CD8-positive, alpha-beta memory T cell (primary cell): ENCODE measurements at places on chromosomes 13 and 19.
A peak's percentile ranks its signal among the peaks of the same experiment; 100 is the strongest.

GRCh38 chr19:4780860-4781259 lies 10.7 kb upstream of the FEM1A start:
- no peaks in the 10 kb centered on the region for H3K27me3 ChIP-seq
- DNase-seq = no peak
- no peaks in the 10 kb centered on the region for H3K4me1 ChIP-seq
- no peak overlapping the region for H3K4me3 ChIP-seq
- H3K36me3 ChIP-seq = no peaks in the 10 kb centered on the region
- H3K27ac ChIP-seq = no peak overlapping the region

DNA sequence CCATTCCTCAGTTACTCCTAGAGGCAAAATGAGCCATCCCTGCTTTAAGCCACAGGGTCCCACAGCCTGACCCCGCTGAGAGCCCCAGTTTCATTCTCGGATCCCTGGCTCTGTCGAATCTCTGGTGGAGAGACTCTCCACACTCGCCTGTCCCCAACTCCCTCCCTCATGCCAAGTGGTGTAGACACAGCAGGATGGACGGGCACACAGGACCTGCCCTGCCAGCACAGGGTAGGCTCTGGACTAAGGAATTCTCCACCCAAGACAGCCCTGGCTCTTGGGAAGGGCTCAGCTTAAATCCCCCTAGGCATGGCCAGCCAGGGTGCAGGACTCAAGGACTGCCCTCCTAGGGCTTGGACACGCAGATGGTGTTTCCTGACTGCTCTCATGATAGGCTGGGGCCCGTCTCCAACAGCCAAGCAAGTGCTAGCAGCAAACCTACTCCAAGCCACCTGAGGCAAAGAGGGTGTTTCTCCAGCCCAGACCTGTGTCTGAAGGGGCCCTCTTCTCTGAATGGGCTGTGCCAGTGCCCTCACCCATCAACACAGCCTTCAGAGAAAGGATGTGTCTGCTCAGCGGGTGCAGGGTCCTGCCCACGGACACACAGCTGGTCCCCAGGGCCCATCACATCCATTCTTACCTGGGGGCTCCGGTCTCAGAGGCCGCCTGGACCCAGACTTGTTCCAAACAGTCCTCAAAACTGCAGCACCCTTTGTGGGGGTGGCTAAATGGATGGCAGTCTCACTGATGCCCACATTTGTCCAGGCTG lies 65.3 kb downstream of the PEPD start:
- no peak overlapping the region for H3K27ac ChIP-seq
- H3K27me3 ChIP-seq = no peaks in the 10 kb centered on the region
- DNase-seq = no peak
- no peak overlapping the region for H3K4me3 ChIP-seq
- no peaks in the 10 kb centered on the region for H3K36me3 ChIP-seq

- H3K4me3 ChIP-seq = no peak overlapping the region
- no peak for DNase-seq
- no peak overlapping the region for H3K27ac ChIP-seq
Observed at GRCh38 chr13:35789335-35790165, 313.1 kb upstream of the MAB21L1 start.

- peak within 1 kb of the TSS; percentile 47 for H3K4me3 ChIP-seq
- H3K27ac ChIP-seq = no peak within 1 kb of the TSS
- peaks cover 17% of the 10 kb centered on the region for H3K4me1 ChIP-seq
Observed at GRCh38 chr19:49689133-49690078, at the start of gene ADM5. ADM5 (plus strand) TSS chr19:49689594; CDS start chr19:49689838, 244 bp downstream.

GRCh38 chr19:13830741-13831536 lies 35.7 kb downstream of the ZSWIM4 start:
- H3K36me3 ChIP-seq = no peaks in the 10 kb centered on the region
- peaks cover 19% of the 10 kb centered on the region for H3K4me1 ChIP-seq
- peak; percentile 34 for DNase-seq
- H3K4me3 ChIP-seq = no peak overlapping the region
- H3K27me3 ChIP-seq = no peaks in the 10 kb centered on the region
